ENCODE measurements at places on chromosomes 3 and 15.

DNA sequence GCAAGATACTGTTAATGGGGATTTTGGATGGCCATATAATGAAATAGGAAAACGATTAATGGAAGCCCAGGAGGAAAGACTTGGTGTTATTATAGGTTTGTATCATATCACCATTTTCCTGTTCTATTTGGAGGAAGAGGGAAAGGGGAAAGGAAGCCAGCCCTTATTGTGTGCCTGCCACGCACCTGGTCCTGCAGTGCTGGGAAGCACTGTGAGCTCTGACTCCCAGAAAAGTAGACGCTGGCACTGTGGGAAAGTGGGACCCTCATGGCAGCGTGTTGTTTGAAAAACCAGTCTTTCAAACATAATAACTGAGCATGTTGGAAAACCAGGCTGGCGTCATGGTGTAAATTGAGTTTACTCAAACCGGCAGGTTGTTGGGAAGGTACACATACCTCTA lies 22.0 kb downstream of the CGNL1 start:
- DNase-seq = no peak

- DNase-seq = peak; percentile 8
Measured at GRCh38 chr3:38314764-38315487, 31.7 kb upstream of the XYLB start.

DNA sequence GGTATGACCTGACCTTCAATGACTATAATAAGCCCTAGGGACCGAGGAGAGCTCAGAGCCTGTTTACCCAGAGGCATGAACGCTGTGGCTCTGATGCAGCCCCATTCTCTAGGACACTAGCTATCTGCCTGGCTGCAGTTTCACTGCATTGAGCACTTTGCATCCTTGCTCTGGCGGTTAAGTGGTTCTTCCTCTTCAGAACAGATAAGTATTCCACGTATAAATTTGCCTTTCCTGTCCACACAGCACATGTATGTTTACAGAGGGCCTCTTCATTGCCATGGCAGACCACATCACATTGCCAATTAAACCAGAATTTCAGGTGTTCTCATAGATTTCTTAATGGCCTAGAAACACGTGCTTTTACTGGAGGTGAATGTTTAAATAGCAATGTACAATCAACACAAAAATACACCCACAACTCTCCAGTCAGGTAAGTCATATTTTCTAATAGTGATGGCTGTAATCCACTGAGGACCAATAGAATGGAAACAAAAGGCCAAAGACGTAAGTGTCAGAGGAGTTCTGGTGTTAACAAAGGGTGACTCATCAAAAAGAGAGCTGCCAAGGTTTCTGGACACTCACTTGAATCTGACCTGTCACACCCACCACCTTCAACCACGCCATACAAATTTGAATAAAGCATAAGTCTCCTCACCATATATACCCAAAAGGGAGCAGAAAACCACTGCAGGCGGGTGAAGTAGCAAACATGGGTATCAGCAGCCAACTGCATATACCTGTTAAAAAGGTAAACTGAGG lies 553.4 kb downstream of the OCA2 start:
- DNase-seq = no peak

GRCh38 chr3:138469874-138470273 lies 35.5 kb downstream of the ESYT3 start:
- DNase-seq = no peak

DNA sequence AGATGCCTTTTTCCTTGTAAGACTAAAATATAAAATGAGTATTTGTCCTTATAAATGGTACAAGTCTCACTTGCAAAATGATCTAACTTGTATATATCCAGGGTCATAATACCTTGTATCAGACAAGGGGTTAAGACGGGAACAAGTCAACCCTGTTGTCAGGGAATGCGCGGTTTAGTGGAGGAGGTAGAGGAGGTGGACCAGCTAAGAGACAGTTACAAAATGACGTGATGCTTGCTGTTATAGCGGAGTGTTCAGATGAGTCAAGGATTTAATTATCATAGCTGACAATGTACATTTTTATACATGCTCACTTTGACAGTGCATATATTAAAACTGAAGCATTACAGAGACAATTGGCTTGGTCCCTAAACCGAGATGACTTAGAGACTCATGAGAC lies 26.8 kb upstream of the KLHL25 start:
- DNase-seq = no peak

DNA sequence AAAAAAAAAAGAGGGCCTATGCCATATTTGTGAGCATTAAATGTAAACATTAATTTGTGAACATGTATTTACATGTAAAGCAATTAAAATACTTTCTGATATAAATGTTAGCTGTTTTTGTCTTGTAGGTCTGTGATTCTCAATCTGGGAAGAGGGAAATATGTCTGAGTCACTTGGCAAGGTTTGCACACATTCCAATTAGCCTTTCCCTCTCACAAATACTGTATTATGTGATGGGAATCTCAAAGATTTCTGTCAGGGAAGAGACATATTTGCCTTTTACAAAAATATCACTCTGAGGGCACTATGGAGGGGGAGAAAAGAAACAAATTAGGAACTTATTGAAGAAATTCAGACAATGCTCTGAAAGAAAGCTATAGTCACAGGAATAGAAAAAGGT lies 483.6 kb downstream of the GBE1 start:
- DNase-seq = peak; percentile 56
